ENCODE measurements at places on chromosomes 1 and 21.

- no peak for DNase-seq
Observed at GRCh38 chr1:205496661-205497060, 7.8 kb upstream of the CDK18 start.

DNA sequence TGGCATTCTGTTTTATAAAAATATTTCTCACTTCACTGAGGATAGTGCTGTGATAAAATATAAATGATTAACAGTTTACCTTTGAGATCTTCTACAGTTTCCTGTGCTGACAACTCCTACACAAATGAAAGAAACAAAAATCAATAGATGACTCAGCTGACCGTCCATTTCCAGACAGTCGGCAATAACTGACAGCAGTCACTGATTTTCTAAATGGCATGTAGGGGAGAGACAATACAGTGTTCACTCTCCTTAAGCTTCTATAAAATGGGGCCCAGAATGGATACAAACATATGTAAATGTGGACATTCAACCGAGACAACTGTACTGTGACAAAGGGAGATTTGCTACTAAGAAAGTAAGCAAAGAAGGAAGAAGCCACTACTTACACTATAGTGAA is 34.3 kb downstream of the PCNX2 start:
- DNase-seq, result no peak

DNA sequence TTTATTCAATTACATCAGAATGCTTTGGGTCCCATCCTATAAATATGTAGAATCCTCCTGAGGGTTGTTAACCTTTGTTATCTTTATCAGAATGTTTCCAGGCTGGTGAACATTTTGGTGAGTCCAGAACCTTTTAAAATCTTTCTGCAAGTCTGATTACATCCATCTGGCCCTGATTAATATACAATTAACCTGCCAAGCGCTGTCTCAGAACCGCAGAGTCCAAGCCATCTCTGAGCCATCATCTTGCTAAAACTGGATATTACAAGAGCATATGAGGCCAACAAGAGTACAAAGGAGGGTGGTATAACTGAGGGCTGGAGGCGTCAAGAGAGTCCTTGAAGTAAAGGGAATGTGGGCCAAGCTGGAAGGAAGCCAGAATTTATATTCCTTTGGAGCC is 88.6 kb upstream of the ZC3H11B start:
- peak; percentile 32 for DNase-seq

DNA sequence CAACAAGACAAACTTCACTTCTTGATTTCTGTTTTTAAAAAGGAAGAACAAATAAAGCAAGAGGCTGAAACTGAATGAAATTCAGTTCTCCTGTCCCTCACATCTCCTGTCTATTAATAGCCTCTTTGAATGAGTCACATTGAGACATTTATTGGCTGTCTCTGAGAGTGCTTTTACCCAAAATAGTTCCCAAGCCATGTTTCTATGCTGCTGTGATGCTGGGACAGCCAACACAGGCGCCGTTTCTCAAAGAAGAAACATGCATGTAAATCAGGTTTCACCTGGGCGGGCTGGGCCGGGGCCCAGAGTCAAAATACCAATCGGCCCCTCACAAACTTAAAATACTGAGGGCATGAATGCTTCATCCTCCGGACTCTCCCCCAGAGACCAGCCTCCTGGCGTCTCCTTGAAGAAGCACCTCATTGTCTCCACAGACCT is 105.2 kb downstream of the EDEM3 start:
- peak; percentile 50 for DNase-seq

GRCh38 chr1:95384567-95384966 is 150.6 kb downstream of the RWDD3 start:
- peak; percentile 18 for DNase-seq

DNA sequence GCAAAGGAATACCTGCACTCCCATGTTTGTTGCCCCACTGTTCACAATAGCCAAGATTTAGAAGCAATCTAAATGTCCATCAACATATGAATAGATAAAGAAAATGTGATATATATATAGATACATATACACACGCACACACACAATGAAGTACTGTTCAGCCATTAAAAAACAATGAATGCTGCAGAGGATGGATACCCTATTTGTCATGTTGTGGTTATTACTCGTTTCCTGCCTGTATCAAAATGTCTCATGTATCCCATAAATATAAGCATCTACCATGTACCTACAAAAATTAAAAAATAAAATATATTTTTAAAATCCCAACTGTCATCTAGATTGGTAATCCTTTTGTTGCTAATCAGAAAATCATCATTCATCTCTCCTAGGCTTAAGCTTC is 634.8 kb upstream of the ADGRL2 start:
- DNase-seq, result peak; percentile 42

- DNase-seq, result peak; percentile 7
Observed at GRCh38 chr1:238738892-238739291, 647.5 kb upstream of the CHRM3 start.

- peak; percentile 7 for DNase-seq
Observed at GRCh38 chr1:151255381-151255780, 847 bp downstream of the PSMD4 start.

- no peak for DNase-seq
Observed at GRCh38 chr1:107557095-107557494, 407.9 kb downstream of the VAV3 start.

GRCh38 chr1:203743091-203743571 is 21.9 kb upstream of the LAX1 start:
- DNase-seq, result no peak

GRCh38 chr21:23718446-23719285 is 1888.6 kb downstream of the MRPL39 start:
- DNase-seq, result no peak

- DNase-seq, result no peak
Observed at GRCh38 chr1:32263744-32264143, 12.7 kb downstream of the LCK start.

- DNase-seq, result peak; percentile 32
Observed at GRCh38 chr21:14916676-14917141, 148.1 kb downstream of the NRIP1 start.

DNA sequence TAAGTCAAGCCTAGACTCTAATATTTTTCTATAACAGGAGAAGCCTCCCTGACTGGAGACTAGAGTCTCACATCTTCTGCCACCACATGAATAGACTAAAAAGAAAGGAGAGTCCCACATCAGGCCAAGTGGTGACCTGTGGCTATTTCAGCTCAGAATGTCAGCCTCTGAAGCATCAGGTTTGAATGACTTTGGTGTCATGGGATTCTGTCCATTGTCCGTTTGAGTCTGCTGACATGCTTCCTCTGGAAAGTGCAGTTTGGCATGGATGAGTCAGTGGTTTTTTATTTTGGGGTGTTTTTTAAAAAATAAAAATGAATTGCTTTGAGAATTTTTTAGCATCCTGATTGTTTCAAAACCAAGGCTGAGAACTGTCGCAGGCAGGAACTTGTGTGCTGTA is 19.5 kb downstream of the DYRK3 start:
- DNase-seq, result no peak

DNA sequence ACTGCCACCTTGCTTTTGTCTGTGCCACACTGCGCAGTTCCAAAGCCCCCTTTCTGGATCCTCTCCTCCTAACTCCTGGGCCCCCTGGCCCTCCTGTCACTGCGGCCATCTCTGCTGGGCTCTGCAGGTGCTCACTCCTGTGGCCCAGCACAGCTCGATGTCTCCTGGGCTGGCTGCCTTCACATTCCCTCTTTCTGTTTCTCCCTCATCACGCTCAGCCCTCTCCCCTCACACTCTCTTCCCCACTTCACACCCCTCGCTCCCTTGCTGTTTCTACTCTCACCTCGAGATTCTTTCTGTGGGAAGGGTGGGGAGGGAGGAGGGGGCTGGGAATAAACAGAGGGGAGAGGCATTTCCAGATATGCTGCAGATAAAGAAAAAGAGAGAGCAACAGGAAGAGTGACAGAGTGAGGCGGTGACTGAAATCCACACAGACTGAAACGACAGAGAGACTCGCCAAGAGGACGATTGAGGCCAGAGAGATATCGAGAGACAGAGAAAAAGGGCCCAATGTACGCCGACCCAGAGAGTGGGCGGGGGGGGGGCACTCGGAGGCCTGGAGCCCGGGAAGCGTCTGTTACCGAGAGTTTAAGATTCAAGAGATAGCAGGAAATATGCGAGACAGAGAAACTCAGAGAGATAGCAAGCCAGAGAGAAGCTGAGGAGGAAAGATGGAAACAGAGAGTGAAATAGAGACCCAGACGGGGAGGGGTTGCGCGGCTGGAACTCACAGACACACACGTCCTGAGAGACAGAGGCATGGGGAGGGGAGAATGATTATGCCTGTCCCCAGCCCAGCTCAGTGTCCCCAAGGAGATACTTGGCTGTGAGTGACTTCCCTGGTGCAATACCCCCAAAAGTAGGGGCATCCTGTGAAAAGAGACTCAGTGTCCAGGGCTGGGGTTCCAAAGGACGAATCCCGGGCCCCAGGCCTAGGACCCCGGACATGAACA is 666 bp downstream of the CSF3R start:
- DNase-seq, result no peak

DNA sequence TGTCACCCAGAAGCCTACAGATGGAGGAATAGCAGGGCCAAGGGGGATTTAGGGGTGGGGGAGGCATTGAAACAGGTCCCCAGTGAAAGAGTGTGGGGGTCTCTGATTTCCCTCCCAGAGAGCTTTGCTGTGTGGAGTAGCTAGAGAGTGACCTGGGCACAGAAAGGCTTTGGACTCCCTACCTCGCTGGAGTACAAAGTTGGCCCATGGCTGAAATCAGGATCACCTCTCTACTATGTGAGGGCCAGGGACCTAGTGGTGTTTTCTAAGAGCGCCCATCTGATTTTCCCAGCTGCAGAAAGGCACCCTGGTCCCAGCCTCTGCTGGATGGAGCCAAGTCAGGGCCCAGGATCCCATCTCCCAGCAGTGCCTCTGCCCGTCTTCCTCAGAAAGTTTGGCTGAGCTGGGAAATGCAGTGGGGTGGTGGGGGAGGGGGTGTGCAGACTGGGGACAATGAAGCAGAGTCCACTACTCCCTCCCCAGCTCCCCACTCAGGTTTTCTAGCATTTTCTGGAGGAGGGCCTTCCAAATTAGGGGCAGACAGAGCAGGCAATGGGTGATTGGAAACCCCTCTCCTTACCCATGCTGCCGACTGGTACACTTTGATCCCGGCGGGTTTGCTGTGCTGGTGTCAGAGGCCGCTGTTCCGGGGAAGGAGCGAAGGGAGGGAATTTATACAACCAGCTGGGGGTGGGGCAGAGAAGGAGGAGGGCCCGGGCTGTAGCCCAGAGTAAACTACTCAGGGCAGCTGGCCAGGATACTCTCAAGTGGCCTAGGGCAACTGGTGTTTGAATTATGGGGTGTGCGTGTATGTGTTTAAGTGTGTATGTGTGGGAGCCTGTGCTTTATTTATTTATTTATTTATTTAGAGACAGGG is at the start of gene SELENBP1:
Gene SELENBP1 (minus strand): TSS at position 648 of the 877 bp plus-strand sequence. CDS start 64 bp downstream, at position 584.
- peak; percentile 57 for DNase-seq

GRCh38 chr1:76430531-76430930 is 356.0 kb downstream of the ST6GALNAC3 start:
- DNase-seq, result no peak

GRCh38 chr21:15121655-15122120 is 56.9 kb upstream of the NRIP1 start:
- no peak for DNase-seq

- DNase-seq, result peak; percentile 40
Observed at GRCh38 chr1:192010406-192010805, 147.9 kb upstream of the RGS18 start.

DNA sequence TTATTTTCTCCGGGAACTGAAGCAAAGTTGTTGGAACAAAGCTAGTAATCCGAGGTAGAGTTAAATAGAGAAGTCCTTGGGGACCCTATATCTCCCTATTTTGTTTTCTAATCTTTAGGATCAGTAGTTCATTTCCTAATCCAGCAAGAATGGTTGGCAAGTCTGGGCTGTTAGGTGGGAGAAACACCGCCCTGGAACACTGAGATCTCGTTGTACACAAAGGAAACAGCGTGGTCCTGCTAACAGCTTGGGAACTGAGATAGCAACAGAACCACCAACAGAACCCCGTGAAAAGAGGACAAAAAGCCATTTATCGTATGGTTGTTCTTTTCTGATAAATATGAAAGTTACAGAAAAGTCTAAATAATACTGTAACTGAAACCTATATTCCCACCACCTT is 121.9 kb upstream of the CDC42BPA start:
- no peak for DNase-seq

DNA sequence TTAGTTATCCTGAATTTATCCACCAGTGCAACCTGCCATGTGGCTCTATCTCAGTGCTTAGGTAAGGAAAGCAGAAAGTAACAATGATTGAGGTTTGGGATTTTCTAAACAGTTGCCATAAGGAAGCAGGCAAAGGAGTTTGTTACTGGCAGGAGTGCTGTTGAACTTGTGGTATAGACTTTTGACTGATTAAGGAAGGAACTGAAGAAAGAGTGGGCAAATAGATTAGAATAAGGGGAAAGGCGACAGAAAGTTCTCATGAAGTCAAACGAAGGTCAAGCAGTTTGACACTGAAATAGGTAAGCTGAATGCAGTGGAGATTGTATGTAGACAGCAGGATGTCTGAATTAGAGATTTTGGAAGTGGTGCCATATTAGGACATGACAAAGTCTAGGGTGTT is 24.2 kb upstream of the CR2 start:
- no peak for DNase-seq

- peak; percentile 96 for DNase-seq
Observed at GRCh38 chr1:67970088-67970487, 80.3 kb downstream of the DIRAS3 start.

GRCh38 chr1:58528518-58528917 is 18.0 kb downstream of the OMA1 start:
- peak; percentile 64 for DNase-seq

DNA sequence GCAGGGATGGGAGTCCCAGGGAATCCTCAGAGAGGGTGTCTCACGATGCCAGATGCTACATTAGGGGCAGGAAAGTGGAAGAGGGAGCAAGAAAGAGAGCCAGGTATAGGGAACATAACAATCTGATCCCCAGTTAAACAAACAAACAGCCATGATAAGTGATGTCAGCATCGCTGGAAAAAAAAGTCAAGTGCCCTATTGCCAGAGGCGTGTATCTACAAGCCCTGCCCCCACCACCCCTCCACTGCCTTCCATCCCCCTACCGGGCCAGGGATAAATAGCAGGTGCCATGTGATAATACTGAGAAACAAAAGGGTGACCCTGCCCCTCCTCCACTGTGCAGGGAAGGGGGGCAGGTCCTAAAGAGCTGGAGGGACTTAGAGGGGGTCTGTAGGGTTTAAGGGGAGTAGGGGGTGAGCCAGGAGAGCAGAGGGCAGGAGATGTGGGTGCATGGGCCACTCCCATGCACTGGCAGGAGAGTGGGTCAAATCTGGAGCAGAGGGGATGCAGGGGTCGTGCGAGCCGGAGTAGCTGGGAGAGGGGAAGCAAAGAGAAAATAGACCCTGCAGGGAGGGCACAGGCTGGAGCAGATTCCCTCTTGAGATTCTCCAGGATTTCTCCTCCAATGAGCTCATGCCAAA is 3.4 kb downstream of the SLC26A9 start:
- DNase-seq, result no peak

- no peak for DNase-seq
Observed at GRCh38 chr1:9600861-9601834, 12.4 kb downstream of the TMEM201 start.

- no peak for DNase-seq
Observed at GRCh38 chr1:52550447-52550846, 2.4 kb downstream of the TUT4 start.

Measured in fibroblast of skin of right biceps (primary cell).